ENCODE measurements at places on chromosomes 11 and 22. TPM values are rescaled to one million over a fixed set of nuclear protein-coding genes. Genes with fewer than 3 reads are reported as not detected.

DNA sequence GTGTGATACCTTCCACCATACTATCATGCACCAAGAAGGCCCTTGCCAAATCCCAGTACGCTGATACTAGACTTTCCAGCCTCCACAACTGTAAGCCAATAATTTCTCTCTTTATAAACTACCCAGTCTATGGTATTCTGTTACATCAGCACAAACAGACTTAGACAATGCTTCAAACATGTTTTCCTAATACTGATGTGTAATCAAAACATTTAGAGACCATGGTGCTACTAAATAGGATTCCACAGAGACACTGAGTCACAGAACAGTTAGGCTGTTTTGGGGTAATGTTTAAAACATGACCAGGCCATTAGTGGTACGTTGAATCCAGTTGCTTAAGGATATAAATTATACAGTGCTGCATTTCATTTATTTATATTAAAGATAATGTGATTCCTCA, 103.7 kb downstream of the PICALM start:
- no peak for DNase-seq

- DNase-seq, result no peak
These were observed 129.0 kb downstream of the MRTFA start for GRCh38 chr22:40507491-40507890.

GRCh38 chr11:134537941-134538340, 125.9 kb upstream of the B3GAT1 start:
- no peak for DNase-seq

DNA sequence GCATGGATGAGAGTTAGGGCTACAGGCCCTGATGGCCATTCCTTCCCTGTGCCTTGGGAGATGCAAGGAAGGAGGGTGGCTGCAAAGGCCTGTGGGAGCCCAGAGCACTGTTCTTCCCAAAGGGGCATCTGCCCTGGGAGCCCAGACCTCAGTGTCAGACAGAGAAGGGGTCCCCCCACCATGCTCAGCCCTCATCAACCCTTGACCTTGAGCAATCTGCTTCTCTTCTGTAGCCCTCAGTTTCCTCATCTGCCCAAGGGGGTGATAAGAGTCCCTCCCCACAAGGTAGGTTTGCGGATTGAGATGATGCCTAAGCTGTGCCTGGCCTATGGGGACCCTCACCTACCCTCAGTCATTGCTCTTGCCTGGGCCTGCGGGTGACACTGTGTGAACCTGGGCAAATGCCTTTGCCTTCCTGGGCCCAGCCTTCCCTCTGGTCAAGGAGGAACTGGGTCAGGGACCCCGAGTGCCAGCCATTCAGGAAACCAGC, 47.5 kb downstream of the IGLL5 start:
- DNase-seq, result no peak

DNA sequence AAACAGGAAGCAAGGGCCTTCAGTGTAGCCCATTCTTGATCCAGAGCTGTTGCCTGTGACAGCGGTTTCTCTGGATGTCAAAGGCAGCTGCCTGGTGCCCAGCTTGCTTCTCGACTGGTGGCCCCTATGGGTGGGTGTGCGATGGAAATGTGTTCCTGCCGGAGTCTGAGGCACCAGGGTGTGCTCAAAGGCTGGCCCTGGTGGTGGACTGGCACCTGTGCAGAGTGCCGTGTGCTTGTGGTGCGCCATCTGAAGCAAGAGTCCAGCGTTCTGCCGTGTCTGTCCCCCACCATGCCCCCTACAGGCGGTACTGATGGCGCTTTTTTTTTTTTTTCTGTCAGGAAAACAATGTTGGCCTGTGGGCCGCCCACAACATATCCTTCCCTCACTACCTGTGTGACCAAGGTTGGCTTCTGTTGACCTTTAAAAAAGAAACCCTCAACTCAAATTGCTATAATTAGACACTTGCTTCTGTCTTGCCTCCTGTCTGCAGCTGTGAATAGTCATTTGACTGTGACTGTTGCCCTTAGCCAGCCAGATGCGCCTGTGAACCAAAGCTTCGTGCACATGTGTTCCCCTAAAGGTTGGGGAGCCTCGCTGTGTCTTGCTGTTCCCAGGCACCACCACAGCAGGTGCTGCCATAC, 4.7 kb upstream of the RANBP1 start:
- no peak for DNase-seq

OR51V1 gene
- polyA plus RNA-seq, result not detected

- DNase-seq, result no peak
These were observed at the start of gene MS4A7 for GRCh38 chr11:60378354-60378753. TSS of gene MS4A7 (plus strand) at chr11:60378532. CDS start at chr11:60383142, 4,610 bp downstream.

DNA sequence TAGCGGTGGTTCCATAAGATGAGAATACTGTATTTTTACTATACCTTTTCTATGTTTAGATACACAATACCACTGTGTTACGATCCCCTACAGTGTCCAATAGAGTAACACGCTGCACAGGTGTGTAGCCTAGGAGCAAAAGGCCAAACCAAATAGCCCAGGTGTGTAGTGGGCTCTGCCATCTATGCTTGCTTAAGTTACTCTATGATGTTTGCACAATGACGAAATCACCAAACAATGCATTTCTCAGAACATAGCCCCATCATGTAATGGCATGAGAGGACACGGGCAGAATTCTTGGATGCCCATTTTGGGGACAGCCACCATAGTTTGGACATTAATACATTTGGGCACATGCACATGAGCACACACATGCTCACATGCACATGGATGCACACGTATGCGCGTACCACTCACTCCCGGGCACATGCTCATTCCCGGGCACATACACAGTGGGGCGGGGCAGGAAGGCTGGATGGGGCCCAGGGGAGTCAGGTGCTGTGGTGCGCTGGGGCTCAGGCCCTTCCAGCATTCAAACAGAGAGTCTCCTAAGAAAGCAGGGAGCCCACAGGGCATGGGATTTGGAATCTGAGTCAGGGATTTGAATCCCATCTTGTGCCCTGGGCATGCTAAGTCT, 51.1 kb downstream of the RTN4R start:
- DNase-seq, result no peak

DNA sequence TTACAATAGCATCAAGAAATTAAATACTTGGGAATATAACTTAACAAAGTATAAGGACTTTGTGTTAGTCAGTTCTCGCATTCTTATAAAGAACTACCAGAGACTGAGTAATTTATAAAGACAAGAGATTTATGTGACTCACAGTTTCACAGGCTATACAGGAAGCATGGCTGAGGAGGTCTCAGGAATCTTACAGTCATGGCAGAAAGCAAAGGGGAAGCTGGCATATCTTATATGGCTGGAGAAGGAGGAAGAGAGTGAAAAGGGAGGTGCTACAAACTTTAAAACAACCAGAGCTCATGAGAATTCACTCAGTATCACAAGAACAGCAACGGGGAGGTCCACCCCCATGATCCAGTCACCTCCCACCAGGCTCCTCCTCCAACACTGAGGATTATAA, 32.0 kb upstream of the CCDC134 start:
- DNase-seq, result no peak

DNA sequence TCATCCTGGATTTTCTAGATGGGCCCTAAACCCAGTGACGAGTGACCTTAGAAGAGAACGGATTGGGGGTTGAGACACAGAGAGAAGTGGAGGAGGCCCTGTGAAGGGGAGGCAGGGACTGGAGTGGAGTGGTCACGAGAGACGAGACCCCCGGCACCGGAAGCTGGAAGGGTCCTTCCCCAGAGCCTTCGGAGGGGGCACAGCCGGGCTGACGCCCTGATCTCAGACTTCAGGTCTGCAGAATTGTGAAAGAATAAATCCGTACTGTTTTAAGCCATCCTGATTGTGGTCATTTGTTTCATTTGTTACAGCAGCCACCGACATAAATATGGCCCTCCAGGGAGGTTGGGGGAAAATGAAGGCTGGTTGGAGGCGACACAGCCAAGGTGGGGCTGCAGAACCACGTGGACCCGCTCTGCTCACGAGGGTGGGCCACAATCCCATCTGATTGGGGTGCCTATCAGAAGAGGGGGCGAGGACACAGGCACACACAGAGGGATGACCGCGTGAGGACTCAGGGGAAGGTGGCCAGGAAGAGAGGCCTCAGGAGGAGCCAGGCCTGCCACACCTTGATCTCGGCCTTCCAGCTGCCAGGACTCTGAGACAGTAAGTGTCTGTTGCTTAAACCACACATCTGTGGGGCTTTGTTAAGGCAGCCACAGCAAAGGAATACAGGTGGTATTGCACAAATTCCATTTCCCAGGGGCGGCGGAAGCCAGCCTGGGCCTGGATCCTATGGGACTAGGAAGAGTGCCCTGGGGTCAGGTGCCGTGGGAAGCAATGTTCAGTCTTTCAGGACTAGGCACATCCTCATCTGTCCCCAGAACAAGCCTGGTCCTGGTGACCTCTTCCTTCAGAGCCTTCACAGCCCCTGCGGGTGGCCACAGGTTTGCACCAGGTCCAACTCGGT, 73.3 kb upstream of the SHANK2 start:
- no peak for DNase-seq

- DNase-seq, result no peak
These were observed 38.8 kb downstream of the TXN2 start for GRCh38 chr22:36442506-36443197.

GRCh38 chr22:35739076-35739930, 21.6 kb downstream of the APOL5 start:
- no peak for DNase-seq

GRCh38 chr11:114215428-114215827, 80.8 kb upstream of the NNMT start:
- DNase-seq, result no peak

RIMBP3C gene
- polyA plus RNA-seq, result 0.35 TPM

SHANK3 gene
- 17.8 TPM for polyA plus RNA-seq

DNA sequence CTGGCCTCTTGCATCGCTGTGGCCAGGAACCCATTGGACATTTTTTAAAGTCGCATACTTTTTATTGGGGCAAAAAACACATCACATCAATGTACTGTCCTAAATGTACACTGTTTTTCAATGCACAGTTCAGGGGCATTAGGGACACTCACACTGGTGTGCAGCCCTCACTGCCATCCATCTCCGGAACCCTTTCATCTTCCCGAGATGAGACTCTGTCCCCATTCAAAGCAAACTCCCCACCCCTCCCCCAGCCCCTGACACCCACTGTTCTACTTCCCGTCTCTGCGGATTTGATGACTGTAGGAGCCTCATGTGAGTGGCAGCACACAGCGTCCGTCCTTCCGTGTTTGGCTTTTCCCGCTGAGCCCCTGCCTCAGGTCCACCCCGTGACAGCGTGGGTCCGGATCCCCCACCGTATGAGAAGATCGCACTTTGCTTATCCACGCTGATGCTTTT, 41.8 kb upstream of the TH start:
- DNase-seq, result no peak
